T-helper 17 cell (primary cell): ENCODE measurements at places on chromosomes 2 and 18.

- no peak for DNase-seq
These were observed 1168.0 kb downstream of the SUCLG1 start for GRCh38 chr2:83291083-83291482.

GRCh38 chr2:149101818-149102217, 63.3 kb downstream of the LYPD6B start:
- no peak for DNase-seq

DNA sequence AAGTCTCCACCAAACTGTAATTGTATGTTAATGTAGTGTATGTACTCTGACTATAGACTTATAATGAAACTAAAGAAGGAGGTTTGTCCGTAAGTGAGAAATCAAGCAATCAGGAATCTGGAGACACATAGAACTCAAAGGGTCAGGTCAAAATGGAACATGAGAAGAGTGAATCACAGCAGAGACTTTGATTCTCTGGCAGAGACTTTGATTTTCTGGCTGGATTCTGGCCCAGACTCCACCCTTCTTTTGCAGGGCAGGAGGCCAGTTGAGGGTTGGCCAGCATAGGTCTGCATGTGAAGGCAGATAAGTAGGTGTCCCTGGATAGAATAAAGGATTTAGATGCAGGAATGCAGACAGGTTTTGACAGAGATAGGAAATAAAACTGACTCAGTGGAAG, 11.0 kb upstream of the NCKAP5 start:
- DNase-seq = no peak

DNA sequence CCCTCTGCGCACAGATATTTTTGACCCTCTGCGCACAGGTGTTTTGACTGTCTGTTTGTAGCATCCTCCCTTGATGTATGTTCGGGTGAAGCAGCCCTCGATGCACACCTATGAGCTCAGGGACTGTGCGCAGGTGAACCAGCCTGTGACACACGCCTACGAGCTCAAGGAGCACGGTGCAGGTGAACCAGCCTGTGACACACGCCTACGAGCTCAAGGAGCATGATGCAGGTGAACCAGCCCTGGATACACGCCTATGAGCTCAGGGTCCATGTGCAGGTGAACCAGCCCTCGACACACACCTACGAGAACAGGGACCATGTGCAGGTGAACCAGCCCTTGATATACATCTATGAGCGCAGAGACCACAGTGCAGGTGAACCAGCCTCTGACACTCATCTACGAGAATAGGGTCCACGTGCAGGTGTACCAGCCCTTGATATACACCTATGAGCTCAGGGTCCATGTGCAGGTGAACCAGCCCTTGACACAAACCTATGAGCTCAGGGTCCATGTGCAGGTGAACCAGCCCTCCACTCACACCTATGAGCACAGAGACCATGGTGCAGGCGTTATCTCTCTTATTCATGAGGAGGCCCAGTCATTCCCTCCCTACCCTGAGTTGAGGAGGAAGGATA, 33.9 kb downstream of the SH3BP4 start:
- no peak for DNase-seq

- DNase-seq = no peak
These were observed 177.3 kb downstream of the ERBB4 start for GRCh38 chr2:212361174-212361756.
